Brain microvascular endothelial cell (primary cell): ENCODE measurements at places on chromosomes 1 and 21.

GRCh38 chr1:11787804-11788436 lies 17.8 kb downstream of the MTHFR start:
- DNase-seq, result no peak

GRCh38 chr1:180133193-180133592 lies 21.5 kb upstream of the QSOX1 start:
- no peak for DNase-seq

- DNase-seq, result no peak
Measured at GRCh38 chr1:248613742-248614141, 16.2 kb upstream of the OR2T10 start.

DNA sequence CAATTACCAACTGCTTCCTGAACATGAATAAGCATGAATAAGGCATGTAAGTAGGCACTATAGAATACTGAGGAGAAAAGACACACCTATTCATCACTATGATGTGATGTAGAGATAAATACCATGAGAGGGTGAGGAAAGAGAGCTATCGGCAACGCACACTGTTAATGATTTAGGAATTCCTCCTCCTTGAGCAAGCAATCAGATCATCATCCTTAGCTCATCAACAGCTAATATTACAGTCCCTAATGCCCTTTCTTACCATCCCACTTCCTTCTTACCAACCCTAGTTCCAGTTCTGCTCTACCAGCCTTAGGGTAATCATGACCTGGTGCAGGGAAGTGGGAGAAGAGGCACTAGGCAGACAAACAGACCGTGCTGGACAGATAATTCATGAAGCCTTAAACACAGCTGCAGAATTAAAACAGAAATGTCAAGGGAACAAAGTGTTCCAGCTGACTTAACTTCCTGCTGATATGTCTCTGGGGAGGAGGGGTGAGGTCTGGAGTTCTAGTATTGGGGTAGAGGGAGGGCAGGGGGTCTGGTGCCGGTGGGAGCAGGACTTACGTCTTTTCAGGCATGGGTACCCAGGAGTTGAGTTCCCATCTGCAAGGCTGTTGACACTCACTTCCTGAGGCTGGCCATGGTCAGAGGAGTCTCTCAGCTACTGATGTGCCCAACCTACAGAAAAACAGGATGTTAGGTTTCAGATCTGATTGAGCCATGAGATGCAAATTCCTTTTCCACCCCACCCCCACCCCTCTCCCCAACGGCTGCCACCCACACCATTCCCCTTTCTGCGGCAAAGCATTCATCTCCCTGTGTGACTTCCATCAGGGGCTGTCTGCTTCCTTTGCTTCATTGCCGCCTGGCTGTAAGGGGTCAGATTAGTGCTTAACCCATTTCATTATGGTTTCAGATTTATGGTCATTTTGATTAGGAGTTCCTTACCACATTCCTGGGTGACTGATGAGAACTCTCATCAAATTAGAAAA lies 12.6 kb upstream of the RCSD1 start:
- DNase-seq, result peak; percentile 54

DNA sequence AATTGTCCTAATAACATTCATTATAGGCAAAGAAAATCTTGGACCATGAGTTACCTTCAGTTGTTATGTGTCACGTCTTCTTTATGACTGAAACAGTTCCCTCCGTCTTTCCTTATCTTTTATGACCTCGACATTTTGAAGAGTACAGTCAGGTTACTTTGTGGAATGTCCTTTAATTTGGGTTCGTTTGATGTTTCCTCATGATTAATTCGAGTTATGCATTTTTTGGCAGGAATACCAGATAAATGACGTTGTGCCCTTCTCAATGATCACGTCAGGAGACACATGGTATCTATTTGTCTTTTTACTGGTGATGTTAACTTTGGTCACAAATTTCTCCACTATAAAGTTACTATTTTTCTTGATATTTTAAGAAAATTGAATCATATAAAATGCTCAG lies 17.3 kb upstream of the KLF17 start:
- no peak for DNase-seq

DNA sequence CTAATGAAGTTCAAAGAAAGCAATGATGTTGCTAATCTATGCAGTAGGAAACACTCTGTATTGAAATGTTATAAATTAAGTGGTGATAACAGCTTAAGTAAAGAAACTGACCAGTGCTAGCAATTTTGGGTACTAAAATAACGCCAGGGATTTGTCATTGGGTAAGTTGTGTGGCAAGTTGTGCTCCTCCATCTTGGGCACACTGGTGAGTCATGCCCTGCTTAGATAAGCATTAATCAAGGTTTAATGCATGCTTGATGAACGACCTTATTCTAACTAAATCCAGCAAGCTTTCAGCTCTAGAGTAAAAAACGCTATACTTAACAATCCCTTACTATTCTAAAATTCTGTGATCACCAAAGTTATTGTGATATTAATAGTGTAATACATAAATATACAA lies 25.2 kb downstream of the VAMP4 start:
- peak; percentile 7 for DNase-seq
